ENCODE measurements at places on chromosomes 2 and 18. TPM values are rescaled to one million over a fixed set of nuclear protein-coding genes. Genes with fewer than 3 reads are reported as not detected.

GRCh38 chr2:26615336-26615859, 25.8 kb downstream of the CIB4 start:
- no peak for DNase-seq

DNA sequence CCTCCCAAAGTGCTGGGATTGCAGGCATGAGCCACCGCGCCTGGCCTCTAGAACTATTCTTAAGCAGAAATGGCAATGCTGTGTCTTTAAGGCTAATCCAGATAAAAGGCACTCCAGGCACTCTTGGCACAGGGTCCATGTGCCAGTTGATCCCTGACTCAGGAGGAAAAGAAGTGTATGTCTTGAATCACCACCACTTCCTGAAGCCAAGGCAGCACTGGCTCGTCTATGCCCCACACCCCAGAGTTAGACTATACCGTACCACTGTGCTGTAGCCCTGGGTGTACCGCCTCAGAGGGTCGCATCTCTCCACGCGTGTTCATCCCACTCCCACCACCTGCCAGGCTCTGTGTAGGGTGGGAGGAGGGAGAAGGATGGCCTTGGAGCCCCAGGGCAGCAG, 9.0 kb downstream of the TNFRSF11A start:
- DNase-seq = no peak

SLC5A7 gene
- polyA plus RNA-seq = not detected

GRCh38 chr2:96870626-96871255, 861 bp upstream of the SEMA4C start:
- DNase-seq = no peak

NT5C1B gene
- not detected for polyA plus RNA-seq

DNA sequence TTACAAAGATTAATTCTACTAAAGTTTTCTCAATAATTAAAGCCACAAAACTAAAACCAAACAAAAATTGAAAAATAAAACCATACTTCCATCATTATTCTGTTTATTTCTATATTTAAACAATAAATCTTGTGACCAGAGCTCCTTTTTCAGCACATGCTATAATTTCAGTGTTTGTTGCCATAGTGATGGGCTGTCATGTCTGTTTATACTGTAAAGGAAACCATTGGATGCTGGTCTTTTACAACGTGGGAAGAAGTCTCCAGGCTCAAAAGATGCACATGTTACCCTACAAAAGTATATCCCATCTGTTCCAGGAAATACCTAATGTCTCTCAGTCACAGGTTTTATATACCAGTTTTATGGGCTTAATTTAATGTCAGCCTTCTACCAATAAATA, 100.1 kb upstream of the MC2R start:
- no peak for DNase-seq

POTEJ gene
- polyA plus RNA-seq = not detected

- DNase-seq = no peak
Observed at GRCh38 chr2:168175469-168175868, 71.9 kb downstream of the STK39 start.

FBXO11 gene
- polyA plus RNA-seq = 52.7 TPM

DNA sequence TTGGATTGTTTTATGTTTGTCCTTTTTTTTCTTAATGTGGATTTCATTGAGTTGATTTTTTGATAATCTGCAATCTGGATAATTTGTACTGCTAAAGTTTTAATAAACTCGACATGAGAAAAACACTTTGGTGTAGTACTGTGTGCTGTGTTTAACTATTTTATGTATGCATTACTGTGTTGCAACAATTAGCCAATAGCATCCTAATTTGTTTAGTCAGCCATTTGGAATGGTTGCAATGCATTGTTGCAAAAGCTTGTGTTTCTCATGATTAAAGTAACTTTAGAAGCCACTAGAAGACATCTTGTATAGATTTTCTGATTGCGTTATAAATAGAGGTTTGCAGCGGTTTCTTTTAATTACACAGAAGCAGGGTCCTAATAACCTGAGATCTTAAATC, 53.5 kb downstream of the PPIG start:
- DNase-seq = peak; percentile 24

FEV gene
- not detected for polyA plus RNA-seq

DNA sequence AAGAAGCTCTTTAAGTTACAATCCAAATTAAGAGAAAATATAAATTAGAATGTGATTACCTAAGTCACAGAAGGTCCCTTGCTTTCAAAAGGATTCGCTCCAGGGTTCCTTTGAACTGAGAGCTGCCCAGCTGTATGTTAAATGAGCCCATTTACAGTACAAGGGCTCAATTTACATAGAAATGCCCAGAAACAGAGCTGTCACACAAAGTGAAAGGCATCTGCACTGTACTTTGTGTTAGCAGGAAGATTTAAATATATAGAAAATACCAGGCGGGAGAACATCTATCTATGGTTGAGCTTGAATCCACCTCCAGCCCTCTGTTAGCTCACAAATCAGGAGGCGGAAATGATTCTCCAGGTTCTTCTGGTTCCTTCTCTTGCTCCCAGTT, 272.9 kb downstream of the PAX3 start:
- no peak for DNase-seq

GPR35 gene
- polyA plus RNA-seq = 44.2 TPM

ZNF385B gene
- 6.7 TPM for polyA plus RNA-seq

Data from HepG2 (cell line).